ENCODE measurements at places on chromosomes 2 and 18. TPM values are rescaled to one million over a fixed set of nuclear protein-coding genes. Genes with fewer than 3 reads are reported as not detected.

GRCh38 chr2:160384791-160385190 lies 108.8 kb downstream of the RBMS1 start:
- no peak for DNase-seq

The CDH20 gene
- 0.20 TPM for polyA plus RNA-seq

DNA sequence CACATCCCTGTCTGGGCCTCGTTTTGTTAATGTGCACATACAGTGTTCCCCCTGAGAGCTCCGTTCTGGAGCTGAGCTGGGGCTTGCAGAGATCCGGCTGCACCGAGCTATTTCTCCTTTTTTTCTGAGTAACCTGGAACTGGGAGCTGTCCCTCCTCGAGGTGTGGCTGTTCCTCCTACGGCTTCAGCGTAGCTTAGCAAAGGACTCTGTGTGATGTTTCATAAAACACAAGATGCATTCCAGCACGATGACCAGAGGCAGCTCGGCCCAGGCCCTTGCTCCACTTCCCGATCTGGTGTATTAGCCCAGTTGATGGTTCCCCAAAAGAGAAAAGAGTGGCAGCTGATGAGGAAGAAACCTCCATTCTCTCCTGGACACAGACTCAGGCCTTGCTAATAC lies 103.0 kb downstream of the FAM210A start:
- no peak for DNase-seq

DNA sequence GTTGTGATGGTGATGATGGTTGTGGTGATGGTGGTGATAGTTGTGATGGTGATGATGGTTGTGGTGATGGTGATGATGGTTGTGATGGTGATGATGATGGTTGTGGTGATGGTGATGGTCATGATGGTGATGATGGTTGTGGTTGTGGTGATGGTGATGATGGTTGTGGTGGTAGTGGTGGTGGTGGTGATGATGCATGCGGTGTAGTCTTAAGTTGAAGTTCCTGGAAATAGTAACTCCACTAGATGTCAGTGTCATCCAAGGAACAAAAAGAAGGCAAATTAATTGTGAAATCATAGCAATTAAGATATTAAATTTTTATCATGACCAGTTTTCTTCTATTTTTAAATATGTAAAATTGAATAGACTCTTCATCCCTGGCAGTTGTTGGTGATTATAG lies 309.2 kb downstream of the AGAP1 start:
- no peak for DNase-seq

DNA sequence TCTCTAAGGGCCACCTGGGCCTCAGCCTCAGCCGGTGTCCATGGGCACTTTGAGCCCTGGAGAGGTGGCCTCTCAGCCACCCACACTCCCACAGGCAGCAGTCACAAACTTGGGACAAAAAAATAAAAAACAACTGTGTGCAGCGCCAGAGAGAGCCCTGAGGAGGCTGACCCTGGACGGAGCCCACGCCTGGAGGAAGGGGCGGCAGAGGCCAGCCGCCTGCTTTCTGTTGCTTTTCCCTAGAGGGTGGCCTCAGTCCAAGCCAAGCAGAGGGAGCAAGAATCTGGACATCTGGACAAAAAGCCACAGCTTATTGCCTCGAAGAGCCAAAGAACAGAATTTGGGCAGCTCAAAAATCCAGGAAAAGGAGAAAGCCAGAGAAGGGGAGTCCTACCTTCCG lies 43.3 kb upstream of the LDLRAD4 start:
- no peak for DNase-seq

The VWA3B gene
- not detected for polyA plus RNA-seq

- no peak for DNase-seq
Observed at GRCh38 chr2:11024259-11024645, 112.5 kb downstream of the KCNF1 start.

DNA sequence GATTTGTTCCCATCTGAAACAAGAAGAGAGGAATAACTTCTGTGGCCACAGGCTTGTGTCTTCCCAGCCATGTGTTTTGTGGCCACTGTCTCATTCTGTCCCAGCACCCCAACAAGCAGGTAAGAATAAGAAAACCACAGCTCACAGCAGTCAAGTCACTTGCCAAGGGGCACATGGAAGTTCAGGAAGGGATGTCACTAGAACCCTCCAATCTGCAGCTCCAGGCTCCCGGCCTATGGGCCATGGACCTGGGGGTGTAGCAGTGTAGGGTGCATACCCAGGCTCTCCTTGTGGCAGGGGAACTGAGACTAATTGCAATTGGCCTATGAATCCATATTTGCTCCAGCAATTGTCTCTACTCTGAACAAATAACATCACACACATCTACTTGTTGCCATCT lies 112.5 kb downstream of the TFCP2L1 start:
- no peak for DNase-seq

GRCh38 chr2:35526741-35527140 lies 828.8 kb upstream of the CRIM1 start:
- no peak for DNase-seq

GRCh38 chr2:63189026-63189425 lies 138.4 kb downstream of the OTX1 start:
- DNase-seq, result no peak

DNA sequence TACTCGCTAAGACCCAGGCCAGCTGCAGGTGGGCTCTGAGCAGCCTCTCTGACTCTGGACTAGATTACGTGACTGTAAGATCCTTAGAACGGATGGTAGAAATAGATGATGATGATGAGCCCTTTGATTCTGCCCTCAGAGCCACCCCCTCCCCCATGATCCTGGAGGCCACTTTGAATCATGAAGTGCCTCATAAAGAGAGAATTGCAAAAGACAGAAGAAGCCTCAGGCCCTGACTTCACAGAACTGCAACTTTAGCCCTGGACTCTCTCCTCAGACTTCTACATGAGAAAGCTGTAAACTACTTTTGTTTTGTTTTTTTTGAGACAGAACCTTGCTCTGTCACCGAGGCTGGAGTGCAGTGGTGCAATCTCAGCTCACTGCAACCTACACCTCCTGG lies 15.4 kb upstream of the TET3 start:
- DNase-seq, result no peak

DNA sequence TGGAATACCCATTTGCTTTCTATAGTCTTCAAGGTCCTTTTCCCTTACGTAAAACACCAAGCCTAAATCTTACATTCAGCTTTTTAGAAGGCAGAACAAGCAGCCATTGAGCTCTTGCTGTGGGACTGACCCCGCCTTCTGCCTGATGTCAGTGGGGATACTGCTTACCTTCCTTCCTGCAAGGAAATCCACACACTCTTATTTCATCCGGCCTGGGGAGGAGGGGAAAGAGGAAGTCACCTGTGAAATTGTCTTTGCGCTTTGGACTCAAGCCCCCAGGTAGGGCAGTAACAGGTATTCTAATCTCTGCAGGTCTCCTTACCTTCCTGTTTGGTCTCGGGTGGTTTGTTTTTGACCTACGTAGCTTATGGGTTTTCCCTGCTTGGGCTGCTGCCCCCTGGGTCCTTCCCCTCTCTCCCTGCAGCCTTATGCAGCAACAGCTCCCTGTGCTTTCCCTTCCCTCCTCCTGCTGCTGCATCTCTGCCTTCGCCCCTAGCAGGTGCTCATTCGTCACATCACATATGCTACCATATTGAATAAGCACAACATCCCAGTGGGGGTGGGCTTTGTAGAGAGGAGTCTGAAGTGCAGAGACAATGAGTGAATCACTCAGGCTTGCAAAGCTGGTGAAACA lies 402.5 kb upstream of the TRIB2 start:
- DNase-seq, result no peak

- no peak for DNase-seq
Observed at GRCh38 chr18:37457341-37457740, 108.3 kb downstream of the CELF4 start.

GRCh38 chr2:122132147-122132691 lies 376.8 kb downstream of the TSN start:
- DNase-seq, result no peak

The ARHGEF4 gene
- polyA plus RNA-seq, result not detected

- no peak for DNase-seq
Observed at GRCh38 chr18:45324101-45324494, 291.2 kb upstream of the SLC14A2 start.

The UGT1A8 gene
- polyA plus RNA-seq, result not detected

The REG3G gene
- not detected for polyA plus RNA-seq

The GALNT3 gene
- 7.0 TPM for polyA plus RNA-seq

DNA sequence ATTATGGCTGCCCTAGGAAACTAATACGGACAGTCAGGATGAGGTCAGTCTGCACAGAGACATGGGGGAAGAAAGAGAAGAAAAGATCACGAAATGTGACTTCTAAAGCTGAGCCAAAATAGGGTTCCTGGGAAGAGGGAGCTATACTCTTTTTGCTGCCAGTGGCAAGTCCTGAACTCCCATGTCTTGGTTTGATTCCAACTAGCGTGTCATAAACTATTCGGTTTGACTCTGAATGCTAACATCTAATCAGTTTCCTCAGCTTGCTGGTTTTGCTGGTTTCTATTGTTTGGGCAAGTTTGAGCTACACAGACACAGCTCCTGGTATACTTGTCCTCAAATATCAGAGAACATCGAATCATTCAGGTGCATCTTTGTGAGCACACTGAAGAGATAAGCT lies 80.5 kb upstream of the CYP1B1 start:
- DNase-seq, result no peak

DNA sequence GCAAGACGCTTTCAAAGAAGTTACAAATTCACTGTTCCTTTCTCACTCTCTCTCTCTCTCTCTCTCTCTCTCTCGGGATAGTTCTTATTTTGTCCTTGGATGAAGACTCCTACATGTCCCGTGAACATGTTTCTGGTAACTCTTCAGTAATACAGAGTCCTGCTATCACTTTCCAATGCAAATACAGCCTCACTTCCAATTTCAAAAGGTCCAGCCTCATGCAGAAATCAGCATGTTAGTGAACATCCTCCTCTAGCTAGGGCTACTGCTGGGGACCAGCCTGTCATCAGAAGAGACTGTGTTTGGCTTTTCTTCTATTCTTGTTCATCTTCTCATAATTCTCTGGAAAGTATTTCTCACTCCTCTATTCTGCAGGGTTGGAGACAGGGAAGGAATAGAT lies 1306.7 kb upstream of the CELF4 start:
- no peak for DNase-seq

GRCh38 chr2:241648453-241648852 lies 11.0 kb downstream of the ATG4B start:
- DNase-seq, result no peak

The TGFA gene
- not detected for polyA plus RNA-seq

The INPP5D gene
- polyA plus RNA-seq, result 101 TPM

The TRIM43 gene
- polyA plus RNA-seq, result not detected

DNA sequence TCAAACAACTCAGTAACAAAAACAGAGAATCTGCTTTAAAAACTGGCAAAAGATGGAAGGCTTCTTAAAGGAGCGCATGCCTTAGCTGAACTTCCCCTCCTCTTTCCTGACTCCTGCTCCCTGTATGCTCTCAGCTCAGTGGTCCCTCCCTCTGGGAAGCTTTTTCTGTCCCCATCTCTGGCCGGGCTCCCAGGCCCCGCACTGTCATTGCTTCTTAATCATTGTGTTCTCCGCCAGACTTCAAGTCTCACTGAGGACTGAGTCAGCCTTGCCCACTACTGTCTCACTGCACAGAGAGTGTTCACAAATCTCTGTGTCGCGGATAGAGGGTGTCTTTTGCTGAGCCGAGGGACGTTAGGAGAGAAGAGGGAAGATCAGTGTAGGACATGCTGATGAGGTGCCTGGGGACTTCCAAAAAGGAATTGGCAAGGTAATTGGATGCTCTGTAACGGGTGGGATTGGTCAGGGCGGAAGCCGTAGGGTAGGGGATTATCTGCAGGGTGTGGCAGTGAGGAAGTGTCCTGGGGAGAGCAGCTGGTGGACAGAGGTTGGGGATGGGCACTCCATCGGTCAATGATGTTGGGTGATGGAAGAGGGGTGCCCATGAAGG lies 16.2 kb downstream of the TOGARAM2 start:
- no peak for DNase-seq

- peak; percentile 59 for DNase-seq
Observed at GRCh38 chr2:217785544-217786045, 217.2 kb downstream of the TNS1 start.

GRCh38 chr18:46893360-46893759 lies 23.9 kb downstream of the PIAS2 start:
- DNase-seq, result no peak

- DNase-seq, result no peak
Observed at GRCh38 chr2:37201208-37201607, 4.9 kb downstream of the CEBPZOS start.

The DNER gene
- not detected for polyA plus RNA-seq

- no peak for DNase-seq
Observed at GRCh38 chr2:151971301-151972051, 127.4 kb downstream of the CACNB4 start.

- no peak for DNase-seq
Observed at GRCh38 chr2:99959261-99960014, 183.0 kb downstream of the AFF3 start.

The ZC3H15 gene
- polyA plus RNA-seq, result 51.2 TPM

Data from naive B cell (primary cell).